Kidney capillary endothelial cell (primary cell): ENCODE measurements at places on chromosomes 1 and 21.
A peak's percentile ranks its signal among the peaks of the same experiment; 100 is the strongest.

- no peak for DNase-seq
Measured at GRCh38 chr1:210394281-210394821, 65.6 kb downstream of the HHAT start.

DNA sequence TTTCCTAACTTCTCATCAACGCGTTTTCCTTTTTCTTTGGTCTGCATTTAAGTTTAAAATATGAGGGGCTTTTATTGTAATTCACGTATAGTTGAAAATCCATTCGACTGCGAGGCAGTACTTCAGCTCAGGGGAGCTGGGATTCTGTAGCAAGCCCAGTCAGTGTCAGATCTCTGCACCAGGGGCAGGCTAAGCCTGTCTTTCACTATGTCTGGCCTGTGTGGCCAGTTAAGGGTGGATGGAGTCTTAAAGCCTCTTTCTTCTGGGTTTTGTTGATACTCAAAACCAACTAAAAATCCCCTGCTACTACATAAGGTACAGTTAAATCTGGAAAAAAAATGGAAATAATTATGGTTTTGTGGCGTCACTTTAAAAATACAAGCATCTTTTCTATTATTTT lies 124.7 kb downstream of the TYW3 start:
- no peak for DNase-seq

DNA sequence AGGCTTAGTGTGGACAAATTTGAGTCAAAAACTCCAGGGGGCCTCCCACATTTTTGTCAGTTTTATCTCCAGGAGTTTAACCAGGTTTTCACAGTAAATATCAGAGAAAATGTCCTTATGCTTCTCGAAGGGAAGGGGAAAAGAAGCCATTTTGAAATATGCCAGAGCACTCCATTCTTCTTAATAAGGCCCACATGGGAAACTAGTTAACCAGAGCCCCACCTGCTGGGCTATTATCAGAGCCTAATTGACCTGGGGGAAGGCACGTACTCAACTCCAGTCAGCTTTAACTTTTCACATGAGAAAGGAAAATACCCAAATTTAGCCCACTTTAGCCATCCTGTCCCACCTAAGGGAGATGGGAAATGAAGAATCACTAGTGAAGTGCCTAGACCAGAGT lies 296.3 kb downstream of the PTBP2 start:
- no peak for DNase-seq

GRCh38 chr1:54372978-54373377 lies 33.2 kb downstream of the SSBP3 start:
- DNase-seq: no peak

GRCh38 chr1:172252321-172252720 lies 168.2 kb upstream of the C1orf105 start:
- DNase-seq: peak; percentile 33

GRCh38 chr1:54721719-54722118 lies 6.1 kb downstream of the TTC4 start:
- no peak for DNase-seq

- DNase-seq: no peak
Measured at GRCh38 chr1:12386130-12386529, 156.3 kb downstream of the VPS13D start.

DNA sequence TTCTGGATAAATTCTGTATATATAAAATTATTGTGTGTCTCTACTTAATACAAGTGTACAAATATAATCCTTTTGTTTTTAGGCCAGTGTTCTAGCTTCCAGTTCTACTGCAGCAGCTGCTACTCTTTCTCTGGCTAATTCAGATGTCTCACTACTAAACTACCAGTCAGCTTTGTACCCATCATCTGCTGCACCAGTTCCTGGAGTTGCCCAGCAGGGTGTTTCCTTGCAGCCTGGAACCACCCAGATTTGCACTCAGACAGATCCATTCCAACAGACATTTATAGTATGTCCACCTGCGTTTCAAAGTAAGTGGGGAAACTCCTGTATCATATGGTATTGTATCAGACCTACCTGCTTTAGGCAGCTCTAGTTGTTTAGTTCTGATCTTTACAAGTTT lies 21.3 kb upstream of the OLFML3 start:
- DNase-seq: no peak

- no peak for DNase-seq
Measured at GRCh38 chr1:14822493-14822892, 224.0 kb downstream of the KAZN start.

DNA sequence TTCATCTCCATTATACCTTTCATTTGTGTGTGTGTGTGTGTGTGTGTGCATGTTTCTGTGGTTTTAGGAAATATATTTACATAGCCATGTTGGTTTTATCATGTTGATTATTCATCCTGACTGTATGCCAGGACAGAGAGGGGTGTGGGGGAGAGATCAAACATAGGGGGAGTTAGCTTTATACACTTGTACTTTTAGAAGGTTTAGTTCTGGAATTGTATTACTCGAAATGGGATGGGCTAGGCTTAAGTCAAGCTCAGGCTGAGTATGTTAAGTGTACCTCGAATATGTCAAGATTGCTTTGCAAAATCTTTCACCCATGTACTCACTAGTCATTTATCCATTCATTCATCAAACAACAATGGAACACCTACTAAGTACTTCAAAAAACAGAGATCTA lies 123.3 kb downstream of the HMCN1 start:
- no peak for DNase-seq

- DNase-seq: no peak
Measured at GRCh38 chr1:198259333-198260074, 102.7 kb downstream of the NEK7 start.

- no peak for DNase-seq
Measured at GRCh38 chr1:75789988-75790387, 3.9 kb downstream of the RABGGTB start.

GRCh38 chr1:196873385-196873784 lies 14.5 kb upstream of the CFHR4 start:
- DNase-seq: no peak

DNA sequence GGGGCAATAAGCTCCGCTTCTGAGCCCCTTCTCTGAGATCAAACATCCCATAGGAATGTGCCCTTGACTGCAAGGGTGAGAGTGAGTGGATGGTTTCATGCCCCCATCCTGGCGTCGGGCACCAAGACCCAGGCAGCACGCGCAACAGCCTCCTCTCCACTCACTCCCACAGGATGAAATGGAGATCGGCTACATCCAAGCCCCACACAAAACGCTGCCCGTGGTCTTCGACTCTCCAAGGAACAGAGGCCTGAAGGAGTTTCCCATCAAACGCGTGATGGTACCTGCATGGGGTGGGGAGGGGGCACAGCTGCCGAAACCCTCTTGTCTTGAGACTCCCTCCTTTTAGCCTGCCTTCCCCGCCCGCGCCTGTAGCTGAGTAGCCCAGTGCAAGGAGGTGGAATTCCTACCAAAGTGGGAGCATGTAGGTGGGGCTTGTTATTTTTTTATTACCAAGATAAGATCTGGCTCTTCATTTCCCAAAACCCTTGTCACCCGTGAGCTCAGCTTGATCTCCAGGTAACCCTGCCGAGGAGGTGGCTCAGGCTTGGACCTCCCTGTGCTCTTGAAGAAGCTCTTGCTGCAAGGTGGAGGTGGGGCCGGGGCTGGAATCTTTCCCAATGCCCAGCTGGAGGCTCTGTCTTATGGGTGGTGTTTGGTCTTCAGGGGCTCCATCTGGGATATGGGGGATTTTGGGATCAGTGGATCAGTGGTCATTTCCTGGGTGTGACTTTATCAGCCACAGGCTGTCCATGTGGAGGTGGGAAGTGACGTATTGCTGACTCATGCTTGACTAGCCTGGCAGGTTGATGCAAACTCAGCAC lies 24.0 kb upstream of the PADI6 start:
- DNase-seq: peak; percentile 8

DNA sequence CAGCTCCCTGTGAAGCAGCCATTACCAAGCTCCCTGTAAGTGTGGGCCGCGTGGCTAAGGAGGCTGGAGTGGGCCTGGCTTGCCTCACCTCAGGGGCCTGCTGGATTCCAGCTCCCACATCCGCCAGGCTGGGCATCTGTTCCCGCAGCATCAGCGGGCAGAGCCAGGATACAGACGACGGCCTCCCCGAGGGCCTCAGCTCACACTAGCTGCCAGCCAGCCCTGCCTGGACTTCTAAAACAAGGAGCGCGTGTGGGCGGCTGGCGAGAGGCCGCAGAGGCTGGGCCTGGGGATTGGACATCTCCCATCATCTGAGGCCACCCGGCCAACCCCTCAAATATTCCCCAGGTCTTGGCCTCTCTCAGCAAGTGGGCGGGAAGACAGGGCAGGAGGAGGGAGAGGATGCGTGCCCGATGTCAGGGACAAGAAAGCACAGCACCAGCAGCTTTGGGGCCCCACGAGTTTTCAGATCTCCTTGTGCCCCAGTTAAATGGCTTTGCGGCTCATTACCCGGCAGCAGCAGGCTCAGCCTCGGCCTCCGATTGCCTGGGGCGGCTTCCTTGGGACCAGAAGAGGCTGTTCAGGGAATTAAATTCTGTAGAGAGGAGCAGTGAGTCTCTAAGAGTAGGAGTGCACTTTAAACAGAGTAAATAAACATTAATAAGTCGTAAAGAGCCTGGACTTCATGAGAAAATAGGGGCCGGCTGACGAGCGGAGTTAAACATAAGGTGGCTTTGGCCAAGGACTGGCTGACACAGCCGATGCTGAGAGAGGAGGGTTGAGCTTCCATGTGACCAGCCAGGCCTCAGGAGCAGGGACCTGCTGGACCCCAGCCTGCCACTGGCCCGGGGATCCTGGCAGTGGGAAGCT lies 208.9 kb upstream of the C1orf174 start:
- no peak for DNase-seq

GRCh38 chr1:2545754-2546514 lies 10.2 kb upstream of the TNFRSF14 start:
- DNase-seq: peak; percentile 74

DNA sequence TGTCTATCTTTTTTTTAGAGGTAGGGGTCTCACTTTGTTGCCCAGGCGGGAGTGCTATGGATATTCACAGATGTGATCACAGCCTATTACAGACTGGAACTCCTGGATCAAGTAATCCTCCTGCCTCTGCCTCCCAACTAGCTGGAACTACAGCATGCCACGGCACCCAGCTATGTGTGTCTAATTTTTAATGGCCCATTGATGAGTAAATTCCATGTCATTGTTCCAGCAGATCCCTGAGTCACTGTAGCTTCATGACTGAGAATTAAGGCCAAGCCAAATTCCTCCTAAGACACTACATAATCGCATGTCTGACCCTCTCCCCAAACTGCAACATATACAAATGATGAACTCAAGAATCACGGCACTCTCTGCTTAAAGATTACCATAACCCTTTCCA lies 84.2 kb upstream of the RGS2 start:
- DNase-seq: peak; percentile 32

DNA sequence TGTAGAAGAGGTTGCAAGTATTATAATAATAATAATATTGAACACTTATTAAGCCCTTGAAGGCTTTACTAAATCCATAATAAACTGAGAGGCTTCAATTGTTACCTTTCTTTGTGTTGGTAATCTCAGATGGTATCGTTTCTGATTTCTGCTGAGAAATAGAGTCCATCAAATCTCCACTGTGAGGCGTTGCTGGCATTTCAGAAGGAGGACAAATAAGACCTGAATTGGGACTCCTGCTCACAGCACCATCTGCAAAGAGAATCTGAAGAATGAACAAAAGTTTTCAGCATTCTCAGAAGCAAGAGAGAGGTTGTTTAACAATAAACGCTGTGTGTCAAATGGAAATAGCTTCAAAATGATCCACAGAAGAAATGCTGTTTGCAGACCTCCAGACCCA lies 93.7 kb downstream of the WDR3 start:
- no peak for DNase-seq

DNA sequence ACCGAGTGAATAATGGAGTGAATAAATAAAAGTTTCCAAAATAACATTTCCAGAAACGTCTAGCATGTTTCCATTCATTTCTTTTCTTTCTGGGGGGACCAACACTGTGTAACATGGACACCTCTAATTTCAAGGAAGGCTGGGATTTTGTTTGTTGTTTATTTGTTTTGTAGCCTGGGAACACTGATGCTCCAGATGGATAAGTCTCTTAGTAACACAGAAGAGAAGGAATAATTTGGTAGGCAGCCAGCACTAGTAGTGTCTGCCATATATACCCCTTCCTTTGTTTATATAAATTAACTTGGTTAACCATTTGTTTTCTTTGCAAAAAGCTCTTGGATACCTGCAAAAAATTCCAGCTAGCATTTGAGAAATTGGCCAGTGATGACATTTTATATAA lies 411.4 kb upstream of the DEPDC1 start:
- no peak for DNase-seq

DNA sequence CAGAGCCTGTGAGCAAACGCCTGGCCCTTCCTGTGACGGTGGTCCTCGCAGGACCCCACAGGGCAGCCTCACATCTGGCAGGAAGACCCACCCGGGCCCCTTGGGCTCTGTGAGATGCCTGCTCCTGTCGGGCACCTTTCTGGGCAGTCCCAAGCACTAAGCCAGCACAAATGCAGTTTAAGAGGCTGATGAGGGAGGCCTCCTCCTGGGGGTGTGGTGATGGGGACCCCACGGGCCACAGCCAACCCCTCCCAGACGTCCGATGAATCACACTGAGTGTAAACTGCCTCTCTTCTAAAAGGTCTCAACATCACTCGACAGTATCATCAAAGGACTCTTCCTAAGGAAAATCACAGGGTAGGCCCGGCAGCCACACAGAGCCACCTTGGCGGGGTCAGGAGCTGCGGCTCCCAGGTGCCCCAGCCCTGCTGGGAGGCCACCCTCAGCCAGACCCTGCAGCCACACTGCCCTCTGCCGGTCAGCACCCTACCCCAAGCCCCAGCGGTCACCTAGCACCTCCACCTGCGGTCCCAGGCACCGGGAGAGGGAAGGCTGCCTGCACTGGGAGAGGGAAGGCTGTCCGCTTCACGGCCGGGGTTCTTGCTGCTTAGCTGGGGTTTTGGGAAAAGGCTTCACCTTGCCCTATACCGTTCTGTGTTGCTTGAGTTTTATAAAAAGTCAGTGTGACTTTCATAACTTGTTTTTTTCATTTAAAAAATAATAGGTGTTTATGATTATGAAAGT lies 3.9 kb upstream of the PRKCZ start:
- peak; percentile 11 for DNase-seq

- DNase-seq: no peak
Measured at GRCh38 chr1:3410142-3410925, 44.1 kb upstream of the ARHGEF16 start.

GRCh38 chr1:168089326-168089978 lies 47.3 kb downstream of the GPR161 start:
- DNase-seq: no peak

DNA sequence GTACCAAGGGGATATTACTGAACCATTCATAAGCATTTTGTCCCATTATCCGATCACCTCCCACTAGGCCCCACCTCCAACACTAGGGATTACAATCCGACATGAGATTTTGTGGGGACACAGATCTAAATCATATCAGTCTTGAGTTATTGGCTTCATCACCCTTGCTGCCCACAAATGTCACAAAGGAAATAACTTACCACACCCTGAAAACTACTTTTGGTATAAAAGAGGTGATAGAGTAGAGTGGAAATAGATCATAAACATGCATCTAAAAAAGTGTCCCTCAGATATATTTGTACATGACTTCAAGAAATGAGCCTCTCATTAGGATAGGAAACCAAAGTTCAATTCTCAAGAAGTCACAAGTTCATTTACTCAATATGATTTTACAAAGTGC lies 22.6 kb upstream of the FCRL3 start:
- DNase-seq: no peak

GRCh38 chr21:31279986-31280385 lies 64.1 kb downstream of the TIAM1 start:
- DNase-seq: no peak

GRCh38 chr1:58811303-58811702 lies 27.5 kb upstream of the JUN start:
- DNase-seq: no peak
